Stimulated activated CD8-positive, alpha-beta memory T cell treated with anti-CD3 and anti-CD28 coated beads, Interleukin-4, amount 100 ng/mL, for 1 hour (primary cell): ENCODE measurements at places on chromosomes 6 and 20.

DNA sequence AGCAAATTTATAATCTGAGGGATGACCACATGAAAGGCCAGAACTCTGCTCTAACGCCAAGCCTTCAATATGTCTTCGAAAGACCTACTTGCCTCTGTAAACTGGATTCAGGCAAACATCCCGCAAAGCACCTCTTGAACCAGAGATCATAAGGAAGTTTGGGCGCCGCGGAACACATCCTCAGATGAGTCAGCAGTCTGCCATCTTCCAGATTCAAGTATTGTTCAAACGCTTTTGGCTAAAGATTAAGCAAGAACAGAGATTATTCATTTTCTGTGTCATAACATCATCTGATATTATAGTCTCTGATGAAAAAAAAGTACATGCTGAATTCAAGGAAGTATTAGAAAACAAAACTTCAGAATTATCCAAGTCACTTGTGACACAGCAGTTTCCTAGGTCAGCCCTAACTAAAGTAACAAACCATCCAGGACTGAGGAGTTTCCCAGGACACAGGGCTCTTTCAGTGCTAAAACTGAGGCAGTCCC lies 20.8 kb downstream of the TBC1D7 start:
- DNase-seq, result no peak

GRCh38 chr6:127475823-127476176 lies 16.6 kb upstream of the KIAA0408 start:
- DNase-seq, result no peak

DNA sequence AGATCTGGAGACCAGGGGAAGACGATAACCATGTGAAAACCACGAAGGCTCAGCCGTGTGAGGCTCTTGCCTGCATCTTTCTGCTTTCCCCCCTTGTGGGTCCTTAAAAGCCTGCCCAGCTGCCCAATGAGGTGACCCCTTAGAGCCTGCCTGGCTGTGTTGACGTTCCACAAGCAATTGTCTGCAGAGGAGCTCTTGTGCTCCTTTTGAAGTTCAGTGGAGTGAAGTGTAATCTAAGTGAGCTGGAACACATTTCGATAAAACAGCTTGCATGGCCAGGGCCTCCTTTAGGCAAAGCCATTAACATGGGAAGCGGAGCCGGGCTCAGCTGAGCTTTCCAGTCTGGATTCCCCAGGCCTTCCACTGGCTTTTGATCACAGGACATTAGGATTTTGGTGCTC lies 27.3 kb upstream of the TCP11 start:
- no peak for DNase-seq

DNA sequence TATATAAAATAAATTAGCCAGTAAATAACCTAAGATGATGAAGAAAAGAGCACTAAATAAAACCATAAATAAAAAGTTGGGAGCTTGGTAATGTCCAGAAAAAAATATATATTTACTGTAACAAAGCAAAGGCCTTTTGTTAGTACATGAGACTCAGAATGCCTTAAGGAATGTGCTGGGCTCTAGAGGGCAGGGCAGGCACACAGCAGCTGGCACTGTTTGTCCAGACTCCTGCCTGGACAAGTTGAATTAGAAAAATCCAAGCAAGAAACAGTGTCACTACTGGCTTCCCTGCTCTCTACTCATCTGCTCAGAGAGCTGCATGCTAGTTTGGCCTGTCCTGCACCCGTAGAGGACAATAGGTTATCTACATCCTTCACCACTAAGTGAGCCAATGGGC lies 8.8 kb downstream of the DEFB129 start:
- no peak for DNase-seq

DNA sequence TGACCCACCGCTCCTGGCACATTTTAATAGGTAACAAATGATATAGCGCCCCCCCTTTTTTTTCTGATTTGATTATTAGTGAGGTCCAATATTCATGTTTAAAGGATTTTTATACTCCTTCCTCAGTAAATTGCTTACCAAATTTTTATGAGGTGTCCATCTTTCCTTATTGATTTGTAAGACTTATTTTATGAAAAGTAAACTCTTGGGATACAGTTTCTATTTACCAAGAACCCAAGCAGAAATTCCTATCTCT lies 25.1 kb downstream of the TRIM27 start:
- DNase-seq, result no peak

DNA sequence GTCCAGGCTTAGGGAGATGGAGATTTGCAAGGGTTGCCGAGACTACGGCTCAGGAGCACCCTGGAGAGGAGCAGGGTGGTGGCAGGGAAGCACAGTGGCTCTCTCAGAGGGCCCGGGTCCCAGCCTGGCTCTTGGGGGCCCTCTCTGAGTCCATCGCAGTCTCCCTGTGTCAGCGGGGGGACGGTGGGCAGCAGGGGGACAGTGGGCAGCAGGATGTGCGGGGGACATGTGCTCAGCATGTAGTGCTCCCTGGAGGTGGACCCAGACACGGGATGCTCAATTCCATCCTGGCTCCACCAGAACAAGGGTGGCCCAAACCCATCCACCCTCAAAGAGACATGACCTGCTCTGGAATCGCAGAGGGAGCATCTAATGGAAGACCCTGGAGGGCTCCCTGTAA lies 43.0 kb upstream of the ZBP1 start:
- DNase-seq, result no peak

DNA sequence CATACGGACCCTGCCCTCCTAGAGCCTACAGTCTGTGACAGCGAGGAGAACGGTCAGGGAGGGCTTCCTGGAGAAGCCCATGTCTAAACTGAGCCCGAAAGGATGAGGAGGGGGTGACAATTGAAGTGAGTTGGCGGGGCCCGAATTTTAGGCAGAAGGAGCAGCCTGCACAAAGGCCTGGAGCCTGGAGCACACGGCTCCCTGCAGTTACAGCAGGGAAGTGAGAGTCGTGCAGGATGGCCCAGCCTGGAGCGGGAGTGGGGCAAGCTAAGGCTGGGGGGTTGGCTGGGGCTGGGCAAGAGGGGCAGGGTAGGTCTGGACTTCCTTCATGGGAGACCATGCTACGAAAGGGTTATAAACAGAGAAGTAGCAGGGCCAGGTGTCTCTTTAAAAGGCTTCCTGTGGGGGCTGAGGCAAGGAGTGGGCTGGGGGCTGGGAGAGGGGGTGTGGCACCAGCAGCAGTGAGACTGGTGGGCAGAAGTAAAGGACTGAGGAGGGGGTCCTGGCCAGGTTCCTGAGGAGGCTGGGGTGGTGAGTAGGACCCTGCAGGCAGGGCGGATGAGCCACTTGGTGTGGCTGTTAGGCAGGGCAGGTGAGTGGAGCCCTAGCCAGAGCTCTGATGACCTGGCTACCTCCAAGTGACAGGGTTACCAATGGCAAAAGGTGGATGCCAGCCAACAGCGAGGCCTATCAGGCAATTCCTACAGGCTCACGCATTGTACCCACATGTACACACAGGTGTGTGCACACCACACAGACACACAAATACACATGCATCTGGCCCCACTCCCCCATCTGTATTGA lies 119.2 kb downstream of the MRPL14 start:
- DNase-seq, result no peak

- DNase-seq, result no peak
These were observed 49.1 kb downstream of the FOXF2 start for GRCh38 chr6:1438471-1438881.

- DNase-seq, result no peak
These were observed 646.5 kb upstream of the EPHA7 start for GRCh38 chr6:94065707-94066337.

DNA sequence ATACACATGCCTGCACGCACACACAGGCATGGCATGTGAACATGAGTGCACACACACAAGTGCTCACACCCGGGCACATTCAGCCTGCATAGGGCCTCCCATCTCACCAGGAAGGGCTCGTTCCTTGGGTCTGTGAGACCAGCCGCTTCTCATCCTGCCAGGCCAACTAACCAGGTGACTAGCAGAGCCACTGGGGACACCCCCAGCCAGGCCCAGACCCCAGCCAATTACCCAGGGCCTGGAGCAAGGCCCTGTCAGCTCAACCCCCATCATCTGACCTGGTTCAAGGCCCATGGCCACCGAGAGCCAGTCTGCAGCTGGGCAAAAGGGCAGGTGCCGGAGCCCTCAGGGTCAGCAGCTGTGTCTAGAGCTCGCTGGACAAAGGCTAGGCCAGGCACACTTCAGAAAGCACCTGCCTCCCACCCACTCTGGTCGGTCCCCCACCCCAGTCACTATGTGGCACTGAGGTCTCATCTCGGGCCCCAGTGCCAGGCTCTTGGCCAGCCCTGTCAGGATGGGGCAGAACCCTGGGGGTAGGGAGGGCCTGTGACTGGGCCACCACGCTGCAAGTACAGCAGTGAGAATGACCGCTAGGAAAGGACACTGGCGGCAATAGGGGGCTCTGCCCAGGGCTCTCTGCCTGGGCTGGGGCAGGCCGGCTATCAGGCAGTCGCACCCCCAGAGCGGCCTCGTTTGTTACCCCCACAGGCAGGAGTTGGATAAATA lies 26.8 kb upstream of the MRGBP start:
- no peak for DNase-seq

DNA sequence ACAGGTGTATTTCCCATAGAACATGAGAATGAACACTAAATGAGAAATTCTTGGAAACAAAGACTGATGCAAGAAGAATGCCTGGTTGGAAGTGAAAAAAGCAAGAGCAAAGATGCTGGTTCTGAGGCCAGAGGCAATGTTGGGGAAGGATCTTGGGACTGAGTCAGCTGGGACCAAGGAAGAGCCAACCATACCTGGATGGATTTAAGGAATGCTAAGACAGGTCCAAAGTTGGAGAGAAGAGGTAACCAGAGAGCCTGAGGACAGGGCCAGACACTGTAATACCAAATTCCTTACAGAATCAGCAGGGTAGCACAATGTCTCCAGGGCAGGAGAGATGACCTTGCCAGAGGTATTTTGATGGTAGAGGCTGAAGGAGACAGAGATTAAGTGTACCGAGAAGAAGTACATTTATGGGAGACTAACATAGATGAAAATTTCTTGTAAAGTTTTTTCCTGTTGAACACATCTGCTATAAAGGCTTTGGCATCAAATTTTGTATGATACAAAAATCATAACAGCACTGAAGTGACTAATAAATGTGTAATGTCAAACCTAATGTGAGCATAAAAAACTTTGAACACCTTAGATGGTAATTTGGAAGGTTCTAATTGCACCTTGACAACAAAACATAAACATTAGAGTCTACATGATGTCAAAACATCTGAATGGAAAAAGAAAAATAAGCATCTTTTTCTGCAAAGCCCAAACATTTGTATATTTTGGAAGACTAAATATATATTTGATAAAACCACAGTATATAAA lies 221.7 kb upstream of the MARCKS start:
- no peak for DNase-seq

DNA sequence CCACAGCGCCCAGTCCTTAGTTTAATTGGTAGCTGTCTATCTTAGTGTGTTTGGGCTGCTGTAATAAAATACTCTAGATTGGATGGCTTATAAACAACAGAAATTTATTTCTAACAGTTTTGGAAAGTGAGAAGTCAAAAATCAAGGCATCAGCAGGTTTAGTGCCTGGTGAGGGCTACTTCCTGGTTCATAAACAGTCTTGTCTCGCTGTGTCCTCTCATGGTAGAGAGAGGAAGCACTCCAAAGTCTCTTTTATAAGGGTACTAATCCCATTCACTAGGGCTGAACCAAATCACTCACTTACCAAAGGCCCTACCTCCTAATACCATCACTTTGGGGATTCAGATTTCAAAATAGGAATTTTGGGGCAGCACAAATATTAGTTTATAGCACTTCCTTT lies 336.9 kb upstream of the RSPO3 start:
- no peak for DNase-seq

- no peak for DNase-seq
These were observed 6.1 kb downstream of the TOX2 start for GRCh38 chr20:43920797-43921196.

DNA sequence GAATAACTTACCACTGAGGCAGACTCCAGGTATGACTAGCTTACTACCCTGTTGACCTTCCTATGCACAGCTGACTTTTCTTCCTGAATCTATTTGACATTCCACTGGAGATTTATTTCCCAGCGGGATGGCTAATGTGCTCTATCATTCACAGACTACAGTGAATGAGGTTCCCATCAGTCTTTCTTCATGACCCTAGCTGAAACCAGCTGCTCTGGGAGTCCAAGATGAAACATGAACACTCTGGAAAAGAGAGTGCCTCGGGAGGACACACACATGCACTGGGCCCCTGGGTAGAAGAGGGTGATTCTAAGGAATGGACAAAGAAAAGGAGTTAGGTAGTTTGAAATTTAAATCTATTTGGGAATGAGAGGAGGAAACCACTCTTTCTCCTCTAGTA lies 82.6 kb upstream of the DST start:
- no peak for DNase-seq

DNA sequence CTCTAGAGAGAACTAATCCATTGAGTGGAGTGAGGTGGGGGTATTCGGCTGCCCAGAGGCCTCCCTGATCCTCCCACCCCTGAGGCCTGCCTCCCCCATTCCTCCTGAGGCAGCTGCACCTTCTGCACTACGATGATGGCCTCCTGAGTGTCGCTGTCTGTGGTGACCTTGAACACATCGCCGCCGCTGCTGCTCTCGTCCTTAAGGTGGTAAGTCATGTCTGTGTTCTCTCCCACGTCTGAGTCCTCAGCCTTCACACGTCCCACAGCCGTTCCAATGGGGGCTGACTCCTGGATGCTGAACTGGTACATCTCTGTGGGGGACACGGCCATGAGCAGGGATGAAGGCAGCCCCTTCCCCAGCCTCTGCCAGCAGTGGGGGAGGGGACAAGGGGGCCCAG lies 94.8 kb downstream of the CD40 start:
- DNase-seq, result no peak

- DNase-seq, result no peak
These were observed 441.9 kb upstream of the ID4 start for GRCh38 chr6:19395316-19395715.

DNA sequence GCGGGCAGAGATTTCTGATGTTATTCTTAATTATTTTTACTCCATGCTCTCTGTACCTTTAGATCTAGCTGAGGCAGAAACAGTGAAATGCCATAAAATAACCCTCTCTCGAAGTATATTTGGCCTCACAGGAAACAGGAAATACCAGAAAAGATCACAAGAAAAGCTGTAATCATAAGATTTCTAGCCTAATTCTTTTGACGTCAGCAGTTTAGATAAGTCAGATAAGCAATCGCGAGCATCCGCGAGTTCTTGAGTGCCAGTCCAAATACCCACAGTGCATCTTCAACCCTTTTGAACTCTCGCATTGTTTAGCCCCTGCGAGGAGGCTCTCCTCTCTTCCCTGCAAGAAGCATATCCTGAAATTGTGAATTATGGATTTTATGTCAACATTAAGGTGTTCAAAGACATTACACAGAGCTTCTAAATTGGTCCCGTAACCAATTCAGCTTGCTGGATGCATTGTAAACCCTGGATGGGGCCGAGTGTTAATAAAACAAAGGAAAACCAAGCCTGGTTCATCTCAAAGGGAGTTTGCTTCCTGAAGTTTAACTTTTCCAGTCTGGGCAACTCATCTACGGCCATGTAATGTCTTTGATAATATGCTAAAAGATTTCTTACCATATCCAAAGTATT lies 198.9 kb downstream of the MTFR2 start:
- DNase-seq, result no peak

DNA sequence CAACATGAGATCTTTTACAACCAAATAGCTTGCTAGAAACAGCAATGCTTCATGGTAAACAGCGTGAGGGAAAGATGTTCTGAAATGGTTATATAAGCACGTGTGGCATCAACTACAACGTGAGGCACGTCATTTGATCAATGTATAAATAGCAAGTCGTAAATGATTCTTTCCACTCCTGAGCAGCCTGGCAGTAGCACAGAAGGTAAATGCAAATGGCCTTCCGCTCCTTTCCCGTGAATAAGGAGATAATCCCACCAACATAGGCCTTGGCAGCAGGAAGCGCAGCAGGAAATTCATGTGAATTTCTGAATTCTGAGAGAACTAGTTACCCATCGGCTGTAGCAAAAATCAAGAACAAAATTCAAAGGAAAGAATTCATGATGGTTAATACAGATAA lies 17.0 kb downstream of the RPS6KA2 start:
- no peak for DNase-seq

GRCh38 chr6:3072798-3073197 lies 4.5 kb downstream of the RIPK1 start:
- DNase-seq, result no peak
